NCI-H460 (cell line): ENCODE measurements at places on chromosomes 1 and 21.

GRCh38 chr21:40187244-40187643 lies 320.0 kb downstream of the PCP4 start:
- no peak for DNase-seq

DNA sequence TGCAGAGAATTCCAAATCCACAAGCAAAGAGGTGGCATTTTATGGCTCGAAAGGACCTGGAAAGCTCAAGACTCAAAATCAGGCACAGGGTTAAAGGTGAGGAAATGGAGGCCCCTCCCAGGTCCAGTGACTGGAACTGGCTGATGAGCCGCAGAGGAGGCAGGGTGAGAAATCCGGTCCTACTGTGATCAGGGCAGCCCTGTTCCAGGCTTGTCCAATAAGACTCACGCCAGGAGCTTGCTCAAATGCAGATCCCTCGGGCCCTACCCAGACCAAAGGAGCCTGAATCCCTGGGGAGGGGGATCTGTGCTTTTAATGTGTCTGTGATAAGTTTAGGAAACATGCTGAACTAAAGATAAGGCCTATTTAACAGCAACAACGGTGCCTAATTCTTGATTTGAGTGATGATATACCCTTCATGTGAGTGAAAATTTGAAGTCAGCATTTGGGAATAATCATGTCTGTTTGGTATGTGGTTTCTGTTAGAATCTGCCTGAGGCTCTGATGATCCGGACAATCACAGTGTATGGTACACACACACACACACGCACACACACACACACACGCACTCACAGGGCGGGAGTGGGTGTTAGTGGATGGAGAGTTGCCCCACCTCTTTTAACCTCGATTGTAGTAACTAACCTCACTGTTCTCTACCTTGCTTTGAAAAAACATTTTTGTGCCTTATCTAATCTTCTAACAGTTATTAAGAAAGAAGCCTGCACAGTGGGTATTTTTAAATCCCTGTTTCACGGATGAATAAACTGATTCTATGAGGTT lies 54.1 kb upstream of the LYST start:
- no peak for DNase-seq

DNA sequence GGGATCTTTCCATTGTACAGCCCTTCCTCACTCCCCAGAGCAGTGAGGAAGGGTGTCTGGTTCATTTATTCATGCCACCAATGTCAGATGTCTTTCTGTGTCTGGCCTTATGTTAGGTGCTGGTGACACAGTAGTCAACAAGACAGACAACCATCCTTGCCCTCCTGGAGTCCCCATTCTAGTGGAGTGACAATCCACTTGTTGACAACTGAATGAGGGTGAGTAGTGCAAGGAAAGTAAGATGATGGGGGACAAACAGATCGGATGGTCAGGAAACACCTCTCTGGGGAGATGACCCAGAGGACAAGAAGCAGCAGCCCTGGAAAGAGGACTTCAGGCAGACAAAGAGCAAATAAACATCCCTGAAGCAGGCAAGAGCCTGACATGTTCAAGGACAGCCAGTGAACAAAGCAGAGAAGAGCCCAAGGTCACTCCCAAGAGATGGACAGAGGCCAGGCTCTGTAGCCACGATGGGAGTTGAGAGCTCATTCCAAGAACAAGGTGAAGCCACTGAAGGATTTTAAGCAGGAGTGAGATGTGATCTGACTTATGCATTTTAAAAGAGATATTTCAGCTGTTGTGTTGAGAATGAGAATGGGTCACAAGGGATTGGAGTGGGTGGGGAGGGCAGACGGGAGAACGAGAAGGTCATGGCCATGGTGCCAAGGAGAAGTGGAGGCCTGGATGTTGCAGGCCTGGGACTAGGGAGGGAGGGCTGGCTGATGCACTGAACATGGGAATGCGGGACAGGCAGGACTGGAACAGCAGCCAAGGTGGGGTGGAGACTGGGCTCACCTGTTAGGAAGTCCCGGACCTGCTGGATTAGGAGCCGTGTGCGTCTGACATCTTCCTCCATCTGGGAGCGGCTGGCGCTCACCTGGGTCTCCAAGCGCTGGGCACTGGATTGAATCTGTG lies 30.2 kb downstream of the LAMB3 start:
- no peak for DNase-seq

DNA sequence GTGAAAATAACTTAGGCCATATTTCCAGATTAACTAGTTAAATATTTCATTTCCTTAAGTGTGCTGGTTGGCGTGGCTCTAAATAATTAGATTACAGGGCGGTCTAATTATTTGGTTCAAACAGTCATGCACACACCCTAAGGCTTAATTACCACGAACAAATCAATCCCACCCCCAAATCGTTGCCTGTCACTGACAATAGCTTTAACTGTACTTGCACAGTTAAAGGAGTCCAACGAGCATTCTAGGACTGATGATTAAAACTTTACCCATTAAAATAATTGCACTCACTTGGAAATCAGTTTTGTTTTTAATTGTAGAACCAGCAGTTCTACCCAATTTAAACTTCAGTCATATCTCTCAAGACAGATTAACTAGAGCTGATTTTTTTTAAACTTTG lies 1.5 kb upstream of the POU2F1 start:
- DNase-seq: no peak

DNA sequence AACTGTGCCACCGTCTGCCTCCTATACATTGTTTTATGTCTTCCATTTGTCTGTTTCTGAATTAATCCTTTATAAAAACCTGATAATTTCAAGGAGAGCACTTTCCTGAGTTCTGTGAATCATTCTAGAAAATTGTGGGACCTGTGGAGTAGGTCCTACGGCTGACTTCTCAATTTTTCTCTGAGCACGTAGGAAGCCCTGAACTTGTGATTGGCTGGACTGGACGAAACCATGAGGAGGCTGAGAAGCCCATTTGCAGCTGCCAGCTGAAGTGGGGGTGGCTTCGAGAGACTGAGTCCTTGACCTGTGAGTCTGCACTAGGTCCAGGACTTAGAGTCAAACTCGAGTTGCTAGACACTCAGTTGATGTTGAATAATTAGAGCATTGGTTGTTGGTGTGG lies 277.1 kb upstream of the NCAM2 start:
- DNase-seq: no peak

GRCh38 chr1:65009176-65009575 lies 42.8 kb upstream of the JAK1 start:
- no peak for DNase-seq

GRCh38 chr1:181073638-181074037 lies 14.9 kb upstream of the IER5 start:
- no peak for DNase-seq

GRCh38 chr1:31222176-31222575 lies 17.5 kb downstream of the NKAIN1 start:
- no peak for DNase-seq

DNA sequence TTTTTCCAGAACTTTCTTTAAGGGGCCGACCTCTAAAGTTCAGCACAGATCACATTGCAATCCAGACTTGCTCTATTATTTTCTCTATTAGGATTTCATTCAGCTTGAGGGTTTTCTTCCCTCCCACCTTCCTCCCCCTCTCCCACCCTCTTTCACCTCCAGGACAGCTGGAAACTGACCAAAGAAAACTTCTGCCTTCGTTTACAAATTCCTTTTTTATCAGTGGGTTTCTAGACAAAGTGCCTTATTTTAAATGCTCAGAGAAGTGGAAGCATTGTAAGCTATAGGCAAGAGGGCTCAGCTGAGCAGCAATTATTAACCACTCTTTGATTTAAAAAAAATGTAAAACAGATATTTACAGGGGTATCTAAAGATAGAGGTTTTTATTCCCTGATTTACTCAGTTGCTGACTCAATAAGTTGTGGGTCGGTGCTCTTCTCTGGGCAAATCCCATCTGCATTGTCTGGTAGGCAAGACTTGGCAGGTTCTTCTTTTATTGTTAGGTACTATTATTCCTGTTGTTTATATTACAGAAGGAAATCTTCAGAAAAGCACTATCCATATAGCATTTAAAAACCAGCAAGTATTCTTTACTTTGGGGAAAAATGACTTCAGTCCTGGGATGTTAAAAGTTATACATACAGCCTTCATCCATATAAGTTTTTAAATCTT lies 277.0 kb upstream of the C1orf105 start:
- no peak for DNase-seq

DNA sequence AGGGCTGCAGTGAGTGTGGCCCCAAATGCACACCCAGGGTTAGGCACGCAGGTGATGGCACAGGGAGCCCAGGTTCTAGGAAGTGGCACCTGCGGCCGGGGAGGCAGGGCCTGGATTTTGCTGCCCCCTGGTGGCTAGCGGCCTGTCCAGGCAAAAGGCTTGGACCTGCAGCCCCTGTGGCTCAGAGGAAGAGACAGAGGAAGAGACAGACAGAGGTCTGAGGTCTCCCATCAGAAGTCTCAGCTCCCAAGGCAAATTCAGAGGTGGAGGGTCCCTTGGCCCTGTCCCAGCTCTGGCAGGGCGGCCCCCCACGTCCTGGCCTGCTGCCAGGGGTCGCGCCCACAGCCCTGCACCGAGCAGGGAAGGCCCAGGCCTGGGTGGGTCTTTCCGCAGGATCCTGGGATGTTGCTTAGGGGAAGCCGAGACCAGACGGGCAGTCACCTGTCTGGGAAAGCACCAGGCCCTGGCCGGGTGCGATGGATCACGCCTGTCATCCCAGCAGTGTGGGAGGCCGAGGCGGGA lies 8.0 kb upstream of the TNFRSF14 start:
- peak; percentile 61 for DNase-seq
